GF-D8 (cell line): ENCODE measurements at places on chromosomes 7 and 10.

GRCh38 chr7:36600869-36601530, 123.3 kb downstream of the AOAH start:
- DNase-seq, result no peak

- no peak for DNase-seq
Measured at GRCh38 chr7:158595068-158595467, 7.4 kb upstream of the PTPRN2 start.

DNA sequence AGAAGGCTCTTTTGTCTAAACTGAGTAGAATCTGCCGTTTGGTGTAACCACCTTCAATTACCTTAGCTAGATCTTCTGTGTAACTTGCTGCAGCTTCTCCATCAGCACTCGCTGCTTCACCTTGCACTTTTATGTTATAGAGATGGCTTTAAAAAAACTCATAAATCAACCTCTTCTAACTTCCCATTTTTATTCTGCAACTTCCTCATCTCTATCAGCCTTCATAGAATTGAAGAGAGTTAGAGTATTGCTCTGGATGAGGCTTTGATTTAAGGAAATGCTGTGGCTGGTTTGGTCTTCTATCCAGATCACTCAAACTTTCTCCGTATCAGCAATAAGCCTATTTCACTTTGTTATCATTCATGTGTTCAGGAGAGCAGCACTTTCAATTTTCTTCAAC, 1131.9 kb upstream of the CELF2 start:
- peak; percentile 23 for DNase-seq

DNA sequence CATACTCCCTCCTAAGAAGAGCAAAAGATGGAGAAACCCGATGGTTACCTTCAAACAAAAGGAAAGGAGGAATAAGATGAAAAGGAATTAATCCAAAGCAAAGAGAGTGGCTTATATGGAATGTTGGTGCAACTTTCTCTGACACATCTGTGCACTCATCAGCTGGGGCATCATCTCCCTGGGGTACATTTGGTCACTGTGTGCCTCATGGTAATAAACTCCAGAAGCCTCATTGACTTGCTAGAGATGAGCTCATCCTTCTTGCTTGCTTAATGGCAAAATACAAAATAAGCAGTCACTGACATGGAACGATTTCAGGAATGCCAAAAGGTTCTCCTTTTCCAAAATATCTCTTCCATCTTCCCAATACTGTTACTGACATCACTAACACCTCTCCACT, 22.5 kb downstream of the CAV1 start:
- no peak for DNase-seq

DNA sequence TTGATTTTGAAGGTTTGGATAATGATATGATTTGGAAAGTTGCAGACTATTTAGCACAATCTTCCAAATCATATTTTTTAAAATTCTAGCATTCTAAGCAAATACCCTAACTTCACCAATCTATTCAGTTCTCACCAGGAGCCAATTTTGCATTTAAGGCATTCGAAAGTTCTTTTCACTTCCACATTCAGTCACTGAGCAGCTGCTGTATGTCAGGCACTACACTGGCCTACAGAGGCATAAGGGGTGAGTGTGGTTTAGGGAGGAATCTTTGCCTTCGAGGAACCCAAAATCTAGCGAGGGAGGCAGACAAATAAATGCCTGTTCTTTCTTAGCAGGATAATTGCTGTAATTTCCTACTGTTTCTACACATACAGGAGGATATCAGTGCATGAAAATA, 10.7 kb upstream of the UCN3 start:
- DNase-seq, result no peak

DNA sequence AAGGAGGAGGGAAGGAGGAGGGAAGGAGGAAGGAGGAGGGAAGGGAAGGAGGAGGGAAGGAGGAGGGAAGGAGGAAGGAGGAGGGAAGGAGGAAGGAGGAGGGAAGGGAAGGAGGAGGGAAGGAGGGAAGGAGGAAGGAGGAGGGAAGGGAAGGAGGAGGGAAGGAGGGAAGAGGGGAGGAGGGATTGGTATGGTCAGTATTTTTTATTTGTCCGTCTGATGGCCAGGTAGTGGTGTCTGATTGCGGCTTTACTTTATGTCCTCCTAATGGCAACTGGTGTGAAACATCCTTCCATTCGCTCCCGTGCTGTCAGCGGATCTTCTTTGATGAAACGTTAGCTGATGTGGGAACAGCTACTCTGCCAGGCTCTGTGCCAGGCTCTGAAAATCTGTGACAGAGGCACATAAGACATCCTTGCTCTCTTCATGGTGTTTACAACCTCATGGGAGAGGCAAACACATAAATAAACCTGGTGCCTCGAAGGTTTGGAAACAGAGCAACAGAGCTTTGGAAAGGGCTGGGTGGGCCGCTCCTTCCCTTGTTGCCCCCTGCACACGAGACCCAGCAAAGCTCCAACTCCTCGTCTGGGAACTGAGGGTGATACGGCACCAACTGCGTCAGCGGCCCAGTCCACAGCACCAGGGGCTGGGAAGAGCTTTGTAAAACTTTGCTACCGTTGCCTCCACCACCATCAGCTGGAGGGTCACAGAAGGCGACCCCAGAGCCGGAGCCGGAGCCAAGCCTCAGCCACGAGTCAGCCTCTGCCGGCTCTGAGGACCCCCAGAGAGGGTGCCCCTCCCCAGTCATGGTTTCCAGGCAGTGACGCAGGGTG, 40.3 kb downstream of the PDGFA start:
- no peak for DNase-seq
